T-helper 1 cell (primary cell): ENCODE measurements at places on chromosomes 6 and 20.

DNA sequence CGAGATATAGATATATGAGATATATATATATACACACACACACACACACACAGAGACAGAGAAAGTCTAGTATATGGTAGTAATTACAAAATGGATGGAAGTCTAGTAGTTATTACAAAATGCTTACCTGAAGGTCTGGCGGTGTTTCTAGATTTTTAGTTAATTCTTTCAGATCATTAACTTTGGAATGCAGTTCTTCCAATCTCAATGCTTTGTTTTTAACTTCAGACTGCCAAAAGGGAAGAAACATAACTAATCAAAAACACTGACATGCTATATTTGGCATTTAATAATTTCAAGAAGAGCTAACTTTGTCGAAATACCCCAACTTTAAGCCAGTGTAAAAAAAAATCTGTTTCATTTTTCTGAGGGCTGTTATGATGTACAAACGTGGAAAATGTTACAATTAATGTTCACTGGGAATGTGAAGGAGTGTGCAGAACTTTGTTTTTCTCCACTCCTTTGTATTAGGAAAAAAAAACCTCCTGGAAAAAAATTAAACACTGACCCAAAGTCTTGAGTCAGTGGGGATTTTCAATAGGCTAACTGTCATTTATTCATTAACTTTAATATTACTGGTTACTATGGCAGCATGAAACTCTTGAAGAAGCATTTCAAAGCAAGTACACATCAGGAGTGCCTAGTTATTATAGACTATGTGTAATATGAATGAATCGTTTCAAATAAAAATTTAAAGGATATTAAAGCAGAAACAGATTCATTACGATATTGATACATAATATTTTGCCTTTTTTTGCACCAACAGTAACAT, 232.9 kb downstream of the SYNE1 start:
- no peak for DNase-seq

GRCh38 chr6:21444711-21445260, 148.8 kb upstream of the SOX4 start:
- no peak for DNase-seq

GRCh38 chr6:44010411-44011349, 116.6 kb downstream of the MRPL14 start:
- DNase-seq = no peak

- DNase-seq = no peak
Measured at GRCh38 chr6:14265049-14266021, 147.8 kb downstream of the CD83 start.

- DNase-seq = no peak
Measured at GRCh38 chr6:156774863-156775405, 2.2 kb upstream of the ARID1B start.

DNA sequence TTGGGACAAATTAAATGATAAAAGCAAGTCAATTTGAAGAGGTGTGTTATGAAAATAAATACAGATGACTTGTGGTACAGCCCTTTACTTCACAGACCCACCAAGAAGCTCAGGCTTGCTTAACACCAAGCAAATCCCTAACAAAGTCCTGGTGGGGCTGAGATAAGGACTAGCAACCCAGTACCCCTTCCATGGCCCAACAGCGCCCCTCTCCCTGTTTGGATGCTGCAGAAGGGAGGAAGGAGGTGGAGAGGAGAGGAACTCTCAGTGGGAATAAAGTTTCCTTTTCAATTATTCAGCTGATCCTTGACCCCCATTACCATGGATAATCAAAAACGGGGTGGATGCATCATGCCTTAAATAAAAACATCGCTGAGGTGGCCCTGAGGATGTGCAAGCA, 4.5 kb upstream of the ZNF831 start:
- no peak for DNase-seq

DNA sequence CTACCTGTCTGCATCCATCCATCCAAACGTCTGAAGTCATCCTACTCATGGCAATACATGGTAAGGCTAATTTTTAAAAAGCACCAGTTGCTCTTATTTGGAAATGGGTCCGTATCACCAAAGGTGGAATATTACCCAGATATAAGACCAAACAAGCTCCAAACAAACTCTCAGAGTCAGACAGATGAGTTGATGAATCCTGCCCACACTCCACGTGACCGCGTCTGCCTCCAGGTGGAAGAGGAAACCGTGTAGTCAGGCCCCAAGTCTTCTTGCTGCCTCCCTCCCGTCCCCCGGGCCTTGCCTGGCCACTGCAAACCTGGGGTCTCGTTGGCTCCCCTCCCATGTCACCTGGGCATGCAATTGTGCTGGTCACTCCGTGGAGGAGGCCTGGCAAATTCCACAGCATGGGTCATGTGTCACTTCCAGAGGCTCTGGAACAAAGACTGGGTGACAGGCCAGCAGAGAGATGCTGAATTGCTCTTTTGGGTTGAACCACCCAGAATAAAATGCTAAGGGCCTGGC, 31.8 kb downstream of the CTCFL start:
- DNase-seq = no peak

DNA sequence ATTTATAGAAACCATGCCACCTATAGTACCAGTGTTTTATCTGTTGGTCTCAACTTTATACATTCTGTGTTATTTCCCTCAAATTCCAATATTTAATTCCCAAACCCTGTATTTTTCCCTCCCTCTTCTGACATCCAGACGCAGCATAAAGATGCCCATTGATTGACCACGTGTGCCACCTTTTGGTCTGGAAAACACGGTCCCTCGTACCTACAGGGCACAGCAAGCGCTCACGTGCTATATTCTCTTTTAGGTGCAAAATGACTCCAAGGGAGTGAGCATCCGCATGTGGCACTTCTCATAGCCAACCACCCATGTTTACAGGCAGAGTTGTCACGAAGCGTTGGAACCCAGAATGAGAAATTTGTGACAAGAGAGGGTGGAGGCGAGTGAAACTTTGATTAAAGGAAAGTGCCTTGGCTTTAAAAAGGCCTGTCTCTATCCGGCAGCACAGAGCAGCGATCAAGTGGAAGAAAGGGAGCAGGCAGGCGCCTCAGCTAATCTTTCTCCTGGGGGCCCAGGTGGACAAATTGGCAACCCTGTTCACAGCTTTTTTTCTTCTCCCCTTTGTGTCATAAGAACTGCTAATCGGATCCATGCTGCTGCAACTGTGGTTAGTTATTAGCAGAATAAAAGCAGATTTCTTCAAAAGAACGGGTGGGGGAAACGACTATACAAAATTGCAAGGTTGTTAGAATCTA, 225.9 kb downstream of the TMEM242 start:
- no peak for DNase-seq
